ENCODE measurements at places on chromosomes 12 and 14. TPM values are rescaled to one million over a fixed set of nuclear protein-coding genes. Genes with fewer than 3 reads are reported as not detected.

Gene AP5M1
- polyA plus RNA-seq = 51.2 TPM

GRCh38 chr12:57929092-57929830 lies 12.1 kb upstream of the ATP23 start:
- no peak for DNase-seq

GRCh38 chr12:102690253-102690652 lies 209.9 kb upstream of the IGF1 start:
- DNase-seq = no peak

Gene GSG1
- polyA plus RNA-seq = 0.43 TPM

DNA sequence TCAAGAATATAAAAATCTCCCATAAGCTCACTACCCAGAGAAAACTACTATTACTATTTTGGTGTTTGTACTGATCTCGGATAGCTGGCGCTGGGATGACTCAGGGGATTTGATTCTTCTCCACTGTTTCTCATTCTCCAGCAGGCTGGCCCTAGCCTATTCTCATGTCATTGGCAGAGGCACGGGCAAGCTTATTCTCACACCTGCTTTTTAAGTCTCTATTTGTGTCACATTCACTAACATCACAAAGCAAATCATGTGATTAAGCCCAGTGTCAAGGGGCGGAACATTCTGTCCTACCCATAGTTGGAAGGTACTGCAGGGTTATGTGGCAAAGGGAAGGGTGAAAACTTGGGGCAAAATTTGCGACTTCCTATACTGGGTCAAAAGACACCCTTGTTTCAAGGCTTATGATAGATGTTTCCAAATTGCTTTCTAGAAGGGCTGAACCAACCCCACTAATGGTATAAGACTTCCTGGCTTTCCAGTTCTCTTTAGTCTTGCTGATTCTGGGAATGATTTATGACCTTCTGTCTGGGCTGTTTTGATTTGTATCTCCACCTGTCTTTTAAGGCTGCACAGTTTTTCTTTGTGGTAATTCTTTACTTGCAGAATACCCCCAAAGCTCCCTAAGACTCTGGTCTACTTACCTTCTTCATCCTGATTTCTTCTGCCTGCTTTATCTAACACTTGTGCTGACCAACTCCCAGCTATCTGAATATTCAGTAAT lies 406.4 kb downstream of the NRXN3 start:
- DNase-seq = no peak

Gene DNM1L
- 137 TPM for polyA plus RNA-seq

- DNase-seq = no peak
Observed at GRCh38 chr12:29226616-29227015, 77.5 kb downstream of the FAR2 start.

DNA sequence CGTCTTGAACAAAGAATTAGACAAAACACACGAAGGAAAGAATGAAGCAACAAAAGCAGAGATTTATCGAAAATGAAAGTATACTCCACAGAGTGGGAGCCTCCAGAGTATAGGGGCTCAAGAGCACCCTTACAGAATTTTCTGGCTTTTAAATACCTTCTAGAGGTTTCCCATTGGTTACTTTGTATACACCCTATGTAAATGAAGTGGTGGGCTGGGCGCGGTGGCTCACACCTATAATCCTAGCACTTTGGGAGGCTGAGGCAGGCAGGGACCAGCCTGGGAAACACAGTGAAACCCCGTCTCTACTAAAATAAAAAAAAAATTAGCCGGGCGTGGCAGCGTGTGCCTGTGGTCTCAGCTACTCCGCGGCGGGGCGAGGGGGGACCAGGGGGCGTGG lies 13.1 kb upstream of the DNM1L start:
- no peak for DNase-seq

DNA sequence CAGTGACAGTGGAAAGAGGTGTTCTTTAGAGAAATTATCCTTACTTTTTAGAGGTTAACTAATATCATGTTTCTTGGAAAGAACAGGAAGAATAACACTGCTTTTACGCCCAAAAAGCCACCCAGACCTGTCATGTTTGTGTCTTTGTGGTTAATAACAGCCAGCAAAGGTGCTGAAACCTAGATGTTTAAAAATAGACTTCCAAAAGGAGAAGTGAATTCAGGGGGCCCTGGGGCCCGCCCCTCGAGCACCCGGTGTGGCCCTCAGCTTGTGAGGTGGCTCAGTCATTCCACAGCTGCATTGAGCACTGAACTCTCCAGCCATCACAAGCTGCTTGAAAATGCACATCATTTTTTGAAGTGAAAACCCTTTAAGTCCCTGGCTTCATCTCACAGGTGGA lies 20.8 kb upstream of the AMN start:
- DNase-seq = no peak

GRCh38 chr14:104650981-104651875 lies 38.2 kb upstream of the INF2 start:
- DNase-seq = no peak

DNA sequence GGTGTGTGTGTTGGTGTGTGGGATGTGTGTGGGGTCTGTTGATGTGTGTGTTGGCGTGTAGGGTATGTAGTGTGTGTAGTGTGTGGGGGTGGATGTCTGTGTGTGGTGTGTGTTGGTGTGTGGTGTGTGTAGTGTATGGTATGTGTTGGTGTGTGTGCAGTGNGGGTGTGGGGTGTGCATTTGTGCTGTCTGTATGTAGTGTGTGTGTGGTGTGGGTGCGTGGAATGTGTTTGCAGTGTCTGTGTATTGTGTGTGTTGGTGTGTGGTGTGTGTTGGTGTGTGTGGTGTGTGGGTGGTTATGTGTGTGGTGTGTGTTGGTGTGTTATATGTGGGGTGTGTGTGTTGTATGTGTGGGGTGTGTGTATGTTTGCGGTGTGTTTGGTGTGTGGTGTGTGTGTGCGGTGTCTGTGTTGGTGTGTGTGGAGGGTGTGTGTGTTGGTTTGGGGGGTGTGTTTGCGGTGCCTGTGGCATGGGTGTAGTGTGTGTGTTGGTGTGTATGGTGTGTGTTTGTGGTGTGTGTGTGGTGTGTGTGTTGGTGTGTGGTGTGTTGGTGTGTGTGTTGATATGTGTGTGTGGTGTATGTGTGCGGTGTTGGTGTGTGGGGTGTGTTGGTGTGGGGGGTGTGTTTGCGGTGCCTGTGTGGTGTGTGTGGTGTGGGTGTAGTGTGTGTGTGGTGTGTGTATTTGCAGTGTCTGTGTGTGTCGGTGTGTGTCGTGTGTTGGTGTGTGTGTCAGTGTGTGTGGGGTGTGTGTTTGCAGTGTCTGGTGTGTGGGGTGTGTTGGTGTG lies 14.7 kb downstream of the MLXIP start:
- DNase-seq = no peak

DNA sequence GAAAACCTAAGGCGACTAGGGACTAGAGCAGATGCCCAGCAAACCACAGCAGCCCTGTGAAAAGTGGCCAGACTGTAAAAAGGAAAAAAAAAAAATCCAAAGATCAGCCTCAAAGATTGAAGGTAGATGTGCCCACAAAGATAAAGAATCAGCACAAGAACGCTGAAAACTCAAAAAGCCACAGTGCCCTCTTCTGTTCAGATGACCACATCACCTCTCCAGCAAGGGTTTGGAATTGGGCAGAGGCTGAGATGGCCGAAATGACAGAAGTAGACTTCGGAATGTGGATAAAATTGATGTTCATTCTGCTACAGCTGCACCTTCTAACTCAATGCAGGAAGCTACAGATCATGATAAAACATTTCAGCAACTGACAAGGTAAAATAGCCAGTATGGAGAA lies 154.4 kb downstream of the GPHN start:
- DNase-seq = no peak

GRCh38 chr12:120762086-120762485 lies 36.5 kb downstream of the ACADS start:
- DNase-seq = no peak

DNA sequence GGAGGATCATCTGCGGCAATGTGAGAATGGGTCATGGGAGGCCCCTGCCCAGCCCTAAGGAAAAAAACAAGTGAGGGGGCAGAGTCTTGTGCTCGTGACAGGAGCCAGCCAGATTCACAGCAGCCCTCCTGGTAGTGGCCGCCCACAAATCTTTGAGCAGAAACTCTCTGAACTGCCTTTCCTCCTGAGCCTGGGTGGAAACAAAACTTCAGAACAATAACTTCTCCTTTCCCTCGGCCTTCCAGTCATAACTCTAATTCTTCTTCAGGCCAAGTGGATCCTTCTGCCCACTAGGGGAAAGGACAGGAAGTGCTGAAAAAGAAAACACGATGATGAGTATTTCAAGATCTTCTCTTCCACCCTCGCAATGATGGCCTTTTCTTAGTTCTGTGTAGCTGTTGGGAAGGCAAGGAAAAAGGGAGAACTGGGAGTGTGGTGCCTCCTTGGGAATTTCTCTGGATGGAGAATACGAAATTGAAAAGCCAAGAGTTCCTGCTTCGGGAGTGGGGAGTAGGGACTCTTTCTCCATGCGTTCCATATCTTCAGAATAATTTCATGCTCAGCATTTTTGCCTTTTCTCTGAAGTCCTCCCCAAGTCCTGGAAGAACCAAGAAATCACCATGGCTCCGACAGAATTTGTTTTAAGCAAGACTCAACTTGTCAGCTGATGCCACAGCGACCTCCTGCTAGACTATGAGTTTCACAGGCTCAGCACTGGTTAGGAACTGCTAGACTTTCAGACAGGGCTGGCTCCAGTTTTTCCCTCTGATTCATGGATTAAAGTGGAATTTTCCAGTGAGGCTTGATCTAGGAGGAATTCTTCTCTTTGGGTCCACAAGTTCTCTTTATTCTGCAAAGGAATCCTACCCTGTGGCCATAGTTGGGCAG lies 188.9 kb downstream of the CAND1 start:
- DNase-seq = no peak

DNA sequence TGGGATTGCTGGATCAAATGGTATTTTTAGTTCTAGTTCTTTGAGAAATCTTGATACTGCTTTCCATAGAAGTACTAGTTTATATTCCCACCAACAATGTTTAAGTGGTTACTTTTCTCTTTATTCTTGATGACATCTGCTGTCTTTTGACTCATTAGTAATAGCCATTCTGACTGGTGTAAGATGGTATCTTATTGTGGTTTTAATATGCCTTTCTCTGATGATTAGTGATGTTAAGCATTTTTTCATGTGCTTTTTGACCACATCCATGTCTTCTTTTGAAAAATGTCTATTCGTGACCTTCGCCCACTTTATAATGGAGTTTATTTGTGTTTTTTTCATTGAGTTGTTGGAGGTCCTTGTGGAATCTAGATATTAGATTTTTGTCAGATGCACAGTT lies 865.7 kb downstream of the SLC6A15 start:
- DNase-seq = no peak

GRCh38 chr12:57940052-57940914 lies 1.1 kb upstream of the ATP23 start:
- DNase-seq = no peak

DNA sequence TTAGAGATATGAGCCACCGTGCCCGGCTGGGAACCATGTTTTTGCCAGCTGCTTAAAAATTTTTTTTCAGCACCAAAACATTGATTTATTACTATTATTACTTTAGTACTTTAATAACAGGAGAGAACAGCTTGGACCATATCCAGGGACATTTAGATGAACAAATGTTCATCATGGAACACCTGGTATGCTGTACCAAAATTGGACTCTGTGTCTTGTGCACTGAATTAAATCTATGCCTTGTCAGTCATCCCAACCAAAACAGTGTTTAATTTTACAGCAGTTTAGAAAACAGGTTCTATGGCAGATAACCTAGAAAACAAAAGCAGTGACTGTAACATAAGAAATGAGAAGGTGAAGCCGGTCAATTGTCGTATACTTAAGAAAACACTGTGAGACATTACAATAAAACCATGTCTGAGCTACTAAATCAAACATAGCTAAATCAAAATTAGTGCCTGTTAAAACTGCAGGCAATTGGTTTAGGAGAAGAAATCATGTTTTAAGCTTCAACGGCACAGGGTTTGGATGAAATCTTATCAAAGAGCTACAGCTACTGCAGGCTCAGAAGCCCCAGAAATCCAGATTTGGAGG lies 58.2 kb upstream of the PYGL start:
- DNase-seq = no peak

- peak; percentile 56 for DNase-seq
Observed at GRCh38 chr14:90409209-90409730, 12.4 kb downstream of the CALM1 start.

DNA sequence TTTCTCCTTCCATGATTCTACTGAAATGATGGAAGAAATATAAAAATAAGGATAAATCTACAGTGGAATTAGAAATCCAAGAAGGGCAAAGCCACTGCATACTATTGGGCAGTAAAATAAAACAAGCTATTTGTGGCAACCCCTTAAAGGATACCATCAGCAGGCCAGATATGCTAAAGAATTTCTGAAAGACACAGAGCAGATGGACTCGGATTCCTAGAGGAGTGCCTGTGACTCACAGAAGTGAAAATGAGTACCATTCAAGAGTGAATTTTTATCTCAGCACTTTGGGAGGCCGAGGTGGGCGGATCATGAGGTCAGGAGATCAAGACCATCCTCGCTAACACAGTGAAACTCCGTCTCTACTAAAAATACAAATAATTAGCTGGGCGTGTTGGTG lies 318.1 kb downstream of the LRIG3 start:
- no peak for DNase-seq

Gene CLEC1B
- polyA plus RNA-seq = 0.48 TPM

DNA sequence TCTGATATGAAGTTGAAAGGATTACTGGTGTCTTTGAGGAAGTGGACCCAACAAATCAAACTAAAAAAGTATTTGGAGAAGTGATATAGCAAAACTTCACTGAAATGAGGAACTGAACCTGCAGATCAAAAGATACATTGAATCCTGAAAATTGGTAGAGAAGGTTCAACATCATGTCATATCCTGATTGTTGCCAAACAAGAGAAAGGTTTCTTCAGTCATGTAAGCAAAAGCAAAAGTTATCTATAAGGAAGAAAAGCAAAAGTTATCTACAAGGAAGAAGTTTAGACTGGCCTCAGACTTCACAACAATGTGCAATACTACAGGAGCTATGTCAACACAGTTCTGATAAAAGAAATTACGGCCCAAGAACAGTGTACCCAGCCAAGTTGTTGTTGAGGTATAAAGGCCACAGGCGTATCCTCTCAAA lies 142.7 kb downstream of the RAD51B start:
- no peak for DNase-seq

- no peak for DNase-seq
Observed at GRCh38 chr14:101173698-101174521, 270.4 kb upstream of the RTL1 start.

- DNase-seq = no peak
Observed at GRCh38 chr14:66041582-66041981, 444.6 kb upstream of the CCDC196 start.

DNA sequence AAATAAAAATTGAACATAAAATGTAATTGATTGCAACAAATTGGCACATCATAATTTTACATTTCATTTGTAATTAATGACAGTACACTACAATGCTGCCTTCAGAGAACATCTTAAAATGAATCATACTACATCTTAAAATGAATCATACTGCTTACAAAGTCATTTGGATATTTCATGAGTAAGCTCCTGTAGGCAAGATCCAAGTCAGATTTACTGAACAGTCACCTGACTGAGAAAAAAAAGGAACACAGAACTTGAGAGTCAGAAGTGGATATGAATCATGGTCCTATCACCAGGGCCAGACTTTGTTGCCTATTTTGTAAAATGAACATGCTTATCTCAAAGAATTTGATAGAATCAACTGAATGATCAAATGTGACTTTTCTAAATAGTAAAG lies 32.7 kb upstream of the FBLN5 start:
- no peak for DNase-seq

Data from renal cortex interstitium (tissue), 15 donors.